ENCODE measurements at places on chromosomes 3 and 15. TPM values are rescaled to one million over a fixed set of nuclear protein-coding genes. Genes with fewer than 3 reads are reported as not detected.

DNA sequence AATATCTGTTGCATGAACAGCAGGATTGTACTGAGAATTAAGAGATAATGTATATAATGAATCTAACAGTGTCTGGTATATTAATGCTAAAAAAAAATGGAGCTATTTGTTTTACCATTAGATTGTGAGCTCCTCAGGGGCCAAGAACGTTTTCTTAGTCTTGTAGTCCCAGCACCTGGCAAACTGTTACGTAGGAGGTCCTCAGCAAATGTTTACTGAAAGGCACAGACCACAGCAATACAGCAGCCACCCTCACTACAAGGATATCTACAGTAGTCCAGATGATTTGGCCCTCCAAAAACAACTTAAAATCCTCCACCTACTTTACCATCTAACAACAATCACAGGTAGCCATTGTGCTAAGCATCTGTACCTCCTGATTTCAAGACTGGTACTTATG lies 59.7 kb downstream of the MSL2 start:
- peak overlapping the region; percentile 27 for H3K27ac ChIP-seq
- peaks cover 9% of the 10 kb centered on the region for H3K36me3 ChIP-seq
- H3K27me3 ChIP-seq: no peaks in the 10 kb centered on the region
- DNase-seq: no peak
- H3K4me1 ChIP-seq: peaks cover 13% of the 10 kb centered on the region

DNA sequence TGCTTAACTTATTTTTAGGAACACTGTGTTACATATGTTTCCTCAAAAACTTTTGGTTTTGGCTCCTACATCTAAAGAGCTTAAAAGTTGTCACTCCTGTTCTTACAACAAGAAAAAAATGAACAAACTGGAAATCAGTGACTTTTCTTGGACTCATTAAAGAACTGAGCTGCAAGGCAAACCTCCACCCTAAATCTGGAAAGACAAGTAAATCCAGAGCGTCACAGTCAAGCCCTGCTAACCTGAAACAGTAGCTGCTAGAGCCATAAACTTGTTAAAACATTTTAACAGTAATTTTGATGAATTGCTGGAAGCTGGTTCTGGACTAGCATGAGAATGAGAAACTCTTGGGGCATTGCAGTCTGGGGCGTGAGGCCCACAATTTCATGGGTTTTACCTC lies 350.5 kb upstream of the COL8A1 start:
- no peak for DNase-seq
- H3K27me3 ChIP-seq: no peaks in the 10 kb centered on the region
- no peak overlapping the region for H3K27ac ChIP-seq
- H3K4me3 ChIP-seq: no peak overlapping the region
- no peaks in the 10 kb centered on the region for H3K36me3 ChIP-seq

GRCh38 chr3:114456742-114457141 lies 162.9 kb downstream of the TIGIT start:
- H3K27me3 ChIP-seq: no peaks in the 10 kb centered on the region
- H3K27ac ChIP-seq: no peak overlapping the region
- peaks cover 27% of the 10 kb centered on the region for H3K4me1 ChIP-seq
- no peaks in the 10 kb centered on the region for H3K36me3 ChIP-seq

DNA sequence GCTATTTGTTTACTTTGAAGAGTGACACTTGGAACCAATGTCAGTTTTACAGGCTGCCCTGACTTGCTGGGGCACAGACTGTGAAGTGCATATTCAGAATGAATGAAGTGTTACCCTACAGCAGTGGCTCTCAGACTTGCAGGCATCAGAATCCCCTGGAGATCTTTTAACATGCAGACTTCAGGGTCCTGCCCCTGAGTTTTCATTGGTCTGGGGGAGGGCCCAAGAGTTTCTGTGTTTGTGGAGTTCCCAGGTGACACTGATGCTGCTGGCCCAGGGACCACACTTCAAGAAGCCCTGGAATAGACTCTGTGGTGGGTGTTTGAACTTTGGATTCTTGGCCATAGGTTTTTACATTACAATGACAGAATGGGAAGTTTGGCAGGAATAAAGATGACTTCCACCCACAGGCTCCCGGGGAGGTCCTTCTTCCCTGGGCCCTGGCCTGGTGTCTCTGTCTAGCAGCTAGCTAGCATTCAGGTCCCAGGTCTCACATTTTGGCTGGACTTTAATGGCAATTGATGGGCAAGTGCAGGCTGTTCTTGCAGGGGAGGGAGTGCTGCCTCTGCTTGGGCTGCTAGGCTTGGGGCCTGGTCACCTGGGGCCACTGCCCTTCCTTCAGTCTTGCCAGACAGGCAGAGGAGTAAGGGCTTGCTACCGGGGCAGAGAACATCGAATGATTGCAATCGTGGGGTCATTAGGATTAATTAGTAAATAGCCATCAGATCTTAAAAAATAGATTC lies 149.0 kb downstream of the APBA2 start:
- H3K27ac ChIP-seq: no peak overlapping the region
- no peaks in the 10 kb centered on the region for H3K4me1 ChIP-seq
- no peak for DNase-seq

- no peak overlapping the region for H3K4me3 ChIP-seq
- H3K36me3 ChIP-seq: no peaks in the 10 kb centered on the region
- peaks cover 17% of the 10 kb centered on the region for H3K4me1 ChIP-seq
These were observed 401.0 kb upstream of the TBL1XR1 start for GRCh38 chr3:177598097-177598833.

DNA sequence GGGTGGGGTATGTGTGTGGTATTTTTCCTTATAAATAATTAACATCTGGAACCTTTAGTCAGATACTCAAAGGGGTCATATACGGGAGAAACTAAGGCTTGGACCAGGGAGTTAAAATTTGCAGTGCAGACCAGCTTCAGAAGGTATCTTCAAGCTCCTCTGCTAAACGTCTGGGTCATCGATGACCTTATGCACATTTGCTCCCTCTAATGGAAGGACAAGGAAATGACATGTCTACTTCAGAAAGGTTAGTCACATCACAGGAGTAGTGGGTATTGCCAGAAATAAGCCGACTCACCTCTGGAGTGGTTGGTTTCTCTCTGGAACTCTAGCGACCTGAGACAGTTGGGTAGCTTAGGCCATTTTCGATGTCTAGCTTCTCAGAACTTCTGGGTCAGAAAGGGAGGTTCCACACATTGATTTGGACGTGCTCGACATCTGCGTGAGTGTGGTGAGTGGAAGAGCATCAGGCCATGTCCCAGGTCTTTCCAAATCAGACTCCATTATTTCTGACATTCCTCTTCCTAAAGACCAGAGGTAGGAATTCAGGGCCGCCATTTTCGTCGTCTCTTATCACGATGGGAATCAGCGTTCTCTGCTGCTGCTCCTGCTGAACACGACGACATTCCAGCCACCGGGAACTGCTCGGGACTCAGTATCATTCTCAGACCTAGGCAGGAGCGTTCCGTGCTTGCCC lies 31.8 kb upstream of the RASA2 start:
- peaks cover 9% of the 10 kb centered on the region for H3K4me1 ChIP-seq
- H3K27ac ChIP-seq: peak overlapping the region; percentile 34
- H3K4me3 ChIP-seq: no peak overlapping the region

GRCh38 chr15:42046597-42046996 lies 25.8 kb upstream of the PLA2G4E start:
- H3K36me3 ChIP-seq: no peaks in the 10 kb centered on the region
- no peak overlapping the region for H3K27ac ChIP-seq
- DNase-seq: no peak
- H3K4me3 ChIP-seq: no peak overlapping the region
- H3K27me3 ChIP-seq: peaks cover 29% of the 10 kb centered on the region

Gene NRROS
- total RNA-seq: 2.0 TPM

- H3K4me1 ChIP-seq: no peaks in the 10 kb centered on the region
- no peak for DNase-seq
- no peaks in the 10 kb centered on the region for H3K36me3 ChIP-seq
- no peak overlapping the region for H3K4me3 ChIP-seq
These were observed 26.0 kb upstream of the RPL29 start for GRCh38 chr3:52021489-52022268.

Gene C3orf33
- 4.4 TPM for total RNA-seq

Gene GOLGA8H
- 0.34 TPM for total RNA-seq

- no peak overlapping the region for H3K4me3 ChIP-seq
- no peak overlapping the region for H3K27ac ChIP-seq
- H3K27me3 ChIP-seq: no peaks in the 10 kb centered on the region
- no peak for DNase-seq
- H3K36me3 ChIP-seq: no peaks in the 10 kb centered on the region
These were observed 5.4 kb upstream of the TNFSF10 start for GRCh38 chr3:172528677-172529076.

- DNase-seq: no peak
- no peaks in the 10 kb centered on the region for H3K27me3 ChIP-seq
- H3K4me1 ChIP-seq: peaks cover 17% of the 10 kb centered on the region
- H3K27ac ChIP-seq: peak overlapping the region; percentile 17
- H3K36me3 ChIP-seq: peaks cover 7% of the 10 kb centered on the region
- H3K4me3 ChIP-seq: no peak overlapping the region
These were observed 2.7 kb upstream of the CRELD1 start for GRCh38 chr3:9930804-9931418.

- H3K4me3 ChIP-seq: no peak overlapping the region
- H3K36me3 ChIP-seq: peaks cover 23% of the 10 kb centered on the region
- H3K4me1 ChIP-seq: peaks cover 3% of the 10 kb centered on the region
- no peak overlapping the region for H3K27ac ChIP-seq
- no peak for DNase-seq
These were observed 20.1 kb downstream of the IFT122 start for GRCh38 chr3:129460155-129460554.

DNA sequence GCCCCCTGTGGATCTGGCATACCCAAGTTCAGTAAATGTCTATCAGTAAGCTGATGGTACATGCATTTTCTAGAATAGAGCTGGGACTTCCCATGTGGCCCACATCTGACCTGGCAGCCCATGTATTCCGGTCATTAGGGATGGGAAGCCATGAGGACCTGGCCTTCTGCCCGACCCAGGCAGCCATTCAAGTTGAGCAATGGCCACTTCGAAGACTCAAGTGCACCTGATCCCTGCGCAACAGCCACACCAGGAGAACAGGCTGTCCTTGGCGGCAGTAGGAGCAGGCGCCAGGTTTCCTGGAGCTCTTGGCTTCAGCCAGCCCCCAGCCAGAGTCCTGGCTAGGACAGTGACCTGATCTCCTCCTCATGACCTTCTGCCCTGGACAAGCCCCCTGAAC lies 14.6 kb downstream of the HEMK1 start:
- peaks cover 3% of the 10 kb centered on the region for H3K27me3 ChIP-seq
- no peaks in the 10 kb centered on the region for H3K4me1 ChIP-seq
- DNase-seq: no peak
- no peak overlapping the region for H3K27ac ChIP-seq
- no peaks in the 10 kb centered on the region for H3K36me3 ChIP-seq

Gene C2CD4A
- 0.17 TPM for total RNA-seq

DNA sequence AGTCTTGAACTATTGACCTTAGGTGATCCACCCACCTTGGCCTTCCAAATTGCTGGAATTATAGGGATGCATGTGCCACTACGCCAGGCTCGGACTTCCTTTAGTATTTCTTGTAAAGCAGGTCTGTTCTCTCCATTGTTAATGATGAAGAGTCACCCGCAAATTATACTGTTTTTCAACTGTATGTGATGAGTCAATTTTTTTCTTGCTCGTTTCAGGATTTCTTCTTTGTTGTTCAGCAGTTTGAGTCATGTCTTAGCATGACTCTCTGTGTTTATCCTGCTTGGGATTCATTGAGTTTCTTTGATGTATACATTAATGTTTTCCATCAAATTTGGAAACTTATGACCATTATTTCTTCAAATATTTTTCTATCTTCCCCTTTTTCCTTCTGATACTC lies 28.9 kb downstream of the GRAMD1C start:
- H3K27ac ChIP-seq: no peak overlapping the region
- no peak for DNase-seq
- no peaks in the 10 kb centered on the region for H3K27me3 ChIP-seq
- no peak overlapping the region for H3K4me3 ChIP-seq

GRCh38 chr15:79475306-79475705 lies 43.2 kb downstream of the MINAR1 start:
- no peaks in the 10 kb centered on the region for H3K36me3 ChIP-seq
- no peaks in the 10 kb centered on the region for H3K27me3 ChIP-seq
- H3K4me1 ChIP-seq: peaks cover 4% of the 10 kb centered on the region
- H3K4me3 ChIP-seq: no peak overlapping the region
- H3K27ac ChIP-seq: no peak overlapping the region
- DNase-seq: no peak

Gene OR5K4
- total RNA-seq: not detected

Gene VWA5B2
- 67.9 TPM for total RNA-seq

DNA sequence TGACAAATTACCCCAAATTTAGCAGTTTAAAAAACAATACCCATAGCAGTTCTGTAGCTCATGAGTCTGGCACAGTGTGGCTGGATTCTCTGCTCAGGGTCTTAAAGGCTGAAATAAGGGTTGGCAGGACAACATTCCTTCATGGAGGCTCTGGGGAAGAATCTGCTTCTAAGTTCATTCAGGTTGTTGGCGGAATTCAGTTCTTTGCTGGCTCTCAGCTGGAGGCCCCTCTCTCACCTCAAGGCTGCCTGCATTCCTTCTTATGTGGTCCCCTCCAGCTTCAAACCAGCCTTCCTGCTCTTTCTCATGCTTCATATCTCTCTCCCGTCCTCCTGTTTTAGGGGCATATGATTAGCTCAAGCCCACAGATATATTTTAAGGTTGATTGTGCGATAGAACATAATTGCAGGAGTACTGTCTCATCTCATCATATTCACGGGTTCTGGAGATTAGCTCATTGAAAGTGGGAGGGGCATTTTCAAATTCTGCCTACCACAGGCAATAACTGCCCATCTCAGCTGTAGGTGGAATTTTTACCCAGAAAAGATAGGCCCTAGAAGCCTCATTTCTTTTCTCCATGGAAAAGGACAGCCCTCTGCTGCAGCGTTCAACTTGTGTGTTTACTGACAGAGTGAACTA lies 5.6 kb upstream of the ZBTB47 start:
- no peaks in the 10 kb centered on the region for H3K27me3 ChIP-seq
- peaks cover 19% of the 10 kb centered on the region for H3K36me3 ChIP-seq
- peak overlapping the region; percentile 12 for H3K27ac ChIP-seq
- DNase-seq: no peak

GRCh38 chr3:40845447-40845846 lies 320.7 kb downstream of the ZNF621 start:
- H3K27ac ChIP-seq: no peak overlapping the region
- H3K27me3 ChIP-seq: no peaks in the 10 kb centered on the region
- H3K36me3 ChIP-seq: no peaks in the 10 kb centered on the region
- no peak overlapping the region for H3K4me3 ChIP-seq

Gene CPA3
- not detected for total RNA-seq

Gene SEMA3B
- 24.6 TPM for total RNA-seq

DNA sequence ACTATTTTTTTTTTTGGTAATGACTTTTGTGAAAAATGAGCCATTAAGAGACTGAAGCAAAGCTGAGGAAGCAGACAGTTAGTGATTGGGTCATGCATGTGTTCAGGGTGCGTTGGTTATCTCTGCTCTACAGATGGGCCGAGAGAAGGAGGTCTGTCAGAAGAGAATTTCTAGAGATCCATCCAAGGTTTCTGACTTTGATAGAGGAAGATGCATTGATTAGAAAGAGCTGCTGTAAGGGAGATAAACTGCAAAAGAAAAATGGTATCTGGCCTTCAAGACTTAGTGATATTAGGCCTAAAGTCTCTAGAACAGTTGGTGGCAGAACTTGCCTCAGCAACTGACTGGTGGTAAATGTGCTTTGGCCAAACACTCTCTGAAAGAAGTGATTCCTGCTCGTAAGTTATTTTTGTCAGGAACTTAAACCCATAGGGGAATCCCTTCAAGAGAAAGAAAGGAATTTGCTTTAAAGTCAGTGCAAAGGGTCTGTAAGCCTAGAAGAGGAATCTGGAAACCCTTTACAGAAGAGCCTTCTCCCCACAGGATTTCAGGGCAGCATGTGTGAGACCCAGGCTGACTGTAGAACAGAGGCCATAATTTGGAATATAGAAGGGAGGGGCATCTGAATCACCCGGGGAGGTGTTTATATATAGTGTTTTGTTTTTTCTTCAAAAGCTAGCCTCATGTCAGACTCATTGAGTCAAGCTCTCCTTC lies 67.8 kb downstream of the OPA1 start:
- no peaks in the 10 kb centered on the region for H3K27me3 ChIP-seq
- no peak overlapping the region for H3K4me3 ChIP-seq
- DNase-seq: no peak
- no peaks in the 10 kb centered on the region for H3K4me1 ChIP-seq
- no peak overlapping the region for H3K27ac ChIP-seq
